ENCODE measurements at places on chromosomes 16 and 17. TPM values are rescaled to one million over a fixed set of nuclear protein-coding genes. Genes with fewer than 3 reads are reported as not detected.

GRCh38 chr16:78034530-78034929 lies 12.2 kb downstream of the CLEC3A start:
- DNase-seq, result no peak

GRCh38 chr17:37170881-37171425 lies 204.8 kb upstream of the C17orf78 start:
- DNase-seq, result no peak

DNA sequence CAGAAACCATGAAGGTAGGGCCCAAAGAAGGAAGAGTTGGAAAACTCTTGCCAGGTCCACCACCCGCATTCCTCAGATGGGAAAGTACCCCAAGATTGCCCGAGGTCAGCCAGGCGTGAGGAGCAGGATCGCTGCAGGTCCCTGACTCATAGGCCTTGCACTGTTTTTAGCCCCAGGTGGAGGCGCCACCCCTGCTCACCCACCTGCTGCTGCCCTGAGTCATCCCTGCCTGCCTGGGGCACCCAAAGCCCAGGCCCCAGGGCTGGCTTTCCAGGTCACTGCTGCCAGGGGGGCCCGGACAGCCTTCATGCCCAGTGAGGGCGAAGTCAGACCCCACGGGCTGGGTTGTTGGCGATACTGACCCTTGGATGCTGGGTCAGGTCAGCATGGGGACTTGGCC lies 100.9 kb downstream of the AMFR start:
- peak; percentile 57 for DNase-seq

- DNase-seq, result no peak
Observed at GRCh38 chr16:87945351-87946042, 5.7 kb upstream of the BANP start.

- DNase-seq, result peak; percentile 56
Observed at GRCh38 chr17:38579934-38580333, 25.8 kb downstream of the SRCIN1 start.

DNA sequence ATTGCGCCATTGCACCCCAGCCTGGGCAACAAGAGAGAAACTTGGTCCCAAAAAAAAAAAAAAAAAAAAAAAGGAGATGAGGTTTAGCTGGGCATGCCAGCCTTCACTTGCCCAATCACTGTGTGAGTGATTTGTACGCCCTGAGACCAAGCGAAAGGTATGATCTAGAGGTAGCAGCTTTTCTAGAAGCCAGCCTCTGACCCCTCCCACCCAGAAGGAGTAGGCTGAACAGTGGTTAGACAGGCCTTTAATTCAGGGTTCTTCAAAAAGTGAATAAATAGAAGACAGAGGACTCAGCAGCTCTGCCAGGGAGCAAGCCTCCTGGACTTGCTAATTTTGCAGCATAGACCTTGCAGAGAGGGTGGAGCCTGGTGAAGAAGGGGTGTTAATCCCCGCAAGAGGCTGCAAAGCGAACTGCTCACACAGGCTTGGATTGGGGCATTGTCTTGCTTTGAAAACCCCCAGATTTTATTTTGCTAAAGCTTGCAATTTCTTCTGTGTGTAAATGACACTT lies 7.1 kb upstream of the CYTH1 start:
- DNase-seq, result no peak

DNA sequence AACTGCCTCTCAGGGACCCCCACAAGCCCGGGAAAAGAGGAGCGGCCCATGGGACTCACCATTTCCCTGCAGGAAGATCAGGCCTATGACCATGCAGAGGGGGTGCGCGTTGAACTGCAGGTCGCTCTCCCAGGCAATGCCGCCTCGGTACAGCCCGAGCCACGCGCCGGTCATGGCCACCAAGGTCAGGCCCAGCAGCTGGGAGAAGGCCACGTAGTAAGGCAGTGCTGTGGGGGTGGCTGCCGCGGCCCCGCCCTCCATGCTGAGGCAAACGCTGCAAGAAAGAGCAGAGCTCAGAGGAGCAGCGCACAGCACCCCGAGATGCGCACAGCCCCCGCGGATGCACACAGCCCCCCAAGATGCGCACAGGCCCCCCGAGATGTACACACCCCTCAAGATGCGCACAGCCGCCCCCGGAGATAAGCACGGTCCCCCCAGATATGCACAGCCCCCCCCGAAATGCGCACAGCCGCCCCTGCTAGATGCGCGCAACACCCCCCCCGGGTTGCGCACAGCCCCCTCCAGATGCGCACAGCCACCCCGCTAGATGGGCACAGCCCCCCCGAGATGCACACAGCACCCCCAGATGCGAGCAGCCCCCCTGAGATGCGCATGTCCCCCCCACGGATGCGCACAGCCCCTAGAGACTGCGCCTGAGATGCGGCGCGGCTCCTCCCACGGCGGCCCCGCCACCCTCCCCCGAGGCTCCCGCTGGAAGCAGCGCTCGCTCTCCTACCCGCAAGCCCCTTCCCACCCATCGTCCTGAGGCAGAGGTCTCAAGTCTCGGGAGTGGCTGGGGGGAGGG lies 8.6 kb downstream of the CYB561 start:
- DNase-seq, result no peak

DNA sequence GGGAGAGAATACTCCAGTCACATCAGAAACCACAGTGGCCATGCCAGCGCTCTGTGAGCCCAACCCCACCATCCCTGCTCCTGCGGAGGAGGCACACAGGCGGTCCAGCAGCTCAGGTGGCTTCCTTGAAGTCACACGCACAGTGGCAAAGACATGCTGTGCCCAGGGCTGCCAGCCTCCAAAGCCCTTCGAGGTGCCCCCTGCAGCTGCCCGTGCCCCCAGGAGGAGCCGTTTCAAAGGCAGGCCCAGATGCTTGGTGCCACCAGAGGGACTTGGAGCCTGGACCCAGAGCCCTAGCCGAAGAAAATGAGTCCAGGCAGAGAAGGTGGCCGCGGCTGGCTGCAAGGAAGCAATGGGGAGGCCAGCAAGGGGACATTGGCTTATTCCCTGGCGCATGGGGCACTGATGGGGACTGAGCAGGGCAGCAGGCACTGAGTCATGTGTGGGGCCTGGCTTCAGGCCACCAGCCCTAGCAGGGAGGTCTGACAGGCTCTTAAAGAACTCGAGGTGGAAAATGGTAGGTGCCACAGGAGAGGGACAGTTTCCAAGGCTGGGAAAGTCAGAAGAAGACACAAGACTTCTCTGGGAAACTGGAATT lies 17.2 kb upstream of the CACNG1 start:
- DNase-seq, result peak; percentile 41

- no peak for DNase-seq
Observed at GRCh38 chr16:77732241-77732946, 10.1 kb downstream of the NUDT7 start.

DNA sequence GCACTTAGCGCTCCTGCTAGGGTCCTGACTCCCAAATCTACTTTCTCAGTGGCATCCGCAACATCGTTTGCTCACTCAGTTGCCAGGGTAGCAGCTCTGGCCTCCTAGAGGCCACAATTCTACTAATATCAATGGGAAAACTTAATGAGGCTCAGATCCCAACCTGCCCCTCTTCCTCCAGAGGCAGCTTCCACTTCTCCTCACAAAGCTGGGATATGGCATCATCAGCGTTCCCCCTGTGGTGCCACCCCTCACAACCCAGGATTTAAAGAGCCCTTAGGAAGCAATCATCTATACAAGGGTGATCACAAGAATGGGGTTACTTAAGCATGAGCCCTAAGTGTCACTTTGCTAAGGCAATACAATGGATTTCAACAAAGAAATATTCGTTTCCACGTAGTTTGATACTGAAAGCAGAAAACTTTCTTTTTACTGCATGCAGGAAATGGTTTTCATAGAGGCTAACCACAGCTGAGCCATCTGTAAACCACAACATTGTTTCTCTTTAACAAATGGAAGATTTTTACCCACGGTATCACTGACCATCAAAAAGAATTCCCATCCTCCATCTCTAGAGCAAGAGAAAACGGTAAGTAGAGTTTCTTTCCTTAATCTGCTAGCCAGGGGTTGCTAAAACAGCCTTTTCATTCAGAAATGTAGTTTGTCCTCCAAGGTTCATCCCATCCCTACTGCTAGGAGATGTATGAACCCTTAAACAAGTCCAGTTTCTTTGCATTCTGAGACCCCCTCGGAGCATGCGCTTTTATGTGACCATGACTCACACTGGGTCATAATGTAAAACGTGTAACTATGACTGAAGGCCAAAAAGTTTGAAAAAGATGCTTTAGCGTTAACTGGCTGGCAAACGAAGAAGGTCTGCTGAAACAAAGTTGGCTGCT lies 68.3 kb upstream of the BCAR1 start:
- peak; percentile 84 for DNase-seq

DNA sequence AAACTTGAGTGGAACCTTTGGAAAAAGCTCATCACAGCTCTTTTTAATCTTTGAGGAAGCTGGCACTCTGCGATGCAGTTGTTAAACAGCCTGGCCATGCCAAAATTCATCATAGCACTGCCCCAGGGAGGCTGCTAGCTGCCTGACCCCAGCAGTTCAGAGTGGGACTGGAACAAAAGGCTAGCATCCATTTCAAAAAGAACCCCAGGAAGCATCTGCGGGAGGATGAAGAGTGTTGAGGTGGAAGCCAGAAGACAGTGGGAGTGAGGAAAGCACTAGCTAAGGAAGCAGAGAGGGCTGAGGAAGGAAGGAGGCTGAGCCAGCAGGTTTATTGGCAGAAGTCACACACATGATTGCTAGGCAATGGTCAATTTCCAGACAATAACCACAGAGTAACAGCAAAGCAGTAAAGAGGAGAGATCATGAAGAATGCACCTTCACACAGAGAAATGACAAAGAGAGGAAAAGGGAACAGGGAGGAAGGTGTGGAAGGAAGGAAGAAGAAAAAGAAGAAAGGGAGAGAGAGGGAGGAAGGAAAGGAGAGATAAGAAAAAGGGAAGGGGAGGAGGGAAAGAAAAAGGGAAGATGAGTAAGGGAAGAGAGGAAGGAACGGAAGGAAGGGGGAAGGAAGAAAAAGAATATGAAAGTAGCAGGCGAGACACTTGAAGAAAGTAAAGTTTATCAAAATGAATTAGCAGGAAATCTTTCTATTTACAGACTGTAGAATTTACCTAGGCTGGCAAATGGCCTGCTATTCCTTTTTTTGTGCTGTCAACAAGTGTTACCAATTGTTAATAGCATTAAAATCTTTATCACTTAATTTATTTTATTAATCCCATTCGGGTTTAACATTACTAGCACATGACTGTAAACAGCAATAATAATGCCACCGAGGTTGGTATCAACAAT lies 270.0 kb upstream of the PSMD7 start:
- DNase-seq, result no peak

GRCh38 chr17:67239597-67239996 lies 5.4 kb downstream of the HELZ start:
- no peak for DNase-seq

GRCh38 chr16:72876221-72876620 lies 171.7 kb downstream of the ZFHX3 start:
- peak; percentile 90 for DNase-seq

DNA sequence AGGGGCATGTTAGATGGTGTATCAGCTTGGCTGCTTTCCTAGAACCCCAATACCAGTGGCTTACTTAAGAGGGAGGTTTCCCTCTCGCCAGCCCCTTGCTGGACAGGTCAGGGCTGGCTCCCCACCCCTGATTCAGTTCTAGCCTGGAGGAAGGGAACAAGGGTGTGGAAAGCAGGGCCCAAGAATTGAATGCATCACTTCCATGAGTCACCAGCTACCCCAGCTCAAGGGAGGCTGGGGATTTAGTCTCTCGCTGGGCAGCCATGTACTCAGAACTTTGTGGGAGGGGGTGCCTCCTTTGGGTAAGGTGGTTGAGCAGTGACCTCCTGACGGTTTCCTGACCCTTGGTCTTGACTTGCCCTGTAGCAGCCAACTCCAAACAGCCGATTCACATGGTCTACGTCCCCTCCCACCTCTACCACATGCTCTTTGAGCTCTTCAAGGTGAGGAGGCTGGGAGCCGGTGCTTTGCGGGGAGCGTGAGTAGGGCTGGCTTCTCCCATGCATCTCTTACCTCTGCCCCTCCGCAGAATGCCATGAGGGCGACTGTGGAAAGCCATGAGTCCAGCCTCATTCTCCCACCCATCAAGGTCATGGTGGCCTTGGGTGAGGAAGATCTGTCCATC lies 12.8 kb downstream of the PDK2 start:
- DNase-seq, result peak; percentile 72

DNA sequence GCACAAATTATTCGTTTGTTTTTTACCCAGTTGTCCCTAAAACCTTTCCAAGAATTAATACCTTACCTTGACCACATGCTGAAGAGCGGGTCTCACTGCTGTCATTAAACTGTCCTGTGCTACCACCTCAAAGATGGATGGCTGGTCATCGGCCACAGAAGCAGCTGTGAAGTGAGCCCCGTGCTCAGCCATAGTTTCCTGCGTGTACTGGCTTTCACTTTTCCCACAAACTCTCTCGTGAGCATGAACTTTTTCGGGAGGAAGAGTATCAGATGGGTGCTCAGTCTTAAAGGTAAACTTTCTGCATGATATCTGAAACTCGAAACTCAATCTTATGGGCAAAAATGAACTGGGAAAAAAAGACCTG lies 558 bp downstream of the PEX12 start:
- DNase-seq, result no peak

DNA sequence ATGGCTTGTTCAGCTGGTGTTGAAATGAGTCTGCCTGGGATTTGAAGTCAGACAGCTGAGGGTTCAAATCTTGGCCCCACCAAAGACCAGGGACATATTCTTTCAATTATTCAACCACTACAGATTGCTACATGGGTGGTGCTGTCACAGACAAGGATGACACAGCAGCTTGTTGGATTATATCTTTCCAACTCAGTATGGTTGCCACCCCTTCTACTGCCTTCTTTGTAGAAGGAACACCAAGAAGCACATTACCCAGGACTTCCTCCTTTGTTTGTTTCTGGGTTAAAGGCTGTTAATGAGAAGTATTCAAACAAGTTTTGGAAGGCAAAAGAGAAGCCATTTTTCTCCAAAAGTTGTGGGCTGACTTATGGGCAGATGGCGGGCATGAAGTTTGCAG lies 78.6 kb downstream of the COPRS start:
- DNase-seq, result no peak

GRCh38 chr17:70114405-70114804 lies 39.4 kb downstream of the KCNJ16 start:
- DNase-seq, result no peak

GRCh38 chr17:42197564-42198156 lies 3.4 kb upstream of the GHDC start:
- DNase-seq, result no peak

- no peak for DNase-seq
Observed at GRCh38 chr16:11310997-11311561, 29.9 kb upstream of the PRM1 start.

DNA sequence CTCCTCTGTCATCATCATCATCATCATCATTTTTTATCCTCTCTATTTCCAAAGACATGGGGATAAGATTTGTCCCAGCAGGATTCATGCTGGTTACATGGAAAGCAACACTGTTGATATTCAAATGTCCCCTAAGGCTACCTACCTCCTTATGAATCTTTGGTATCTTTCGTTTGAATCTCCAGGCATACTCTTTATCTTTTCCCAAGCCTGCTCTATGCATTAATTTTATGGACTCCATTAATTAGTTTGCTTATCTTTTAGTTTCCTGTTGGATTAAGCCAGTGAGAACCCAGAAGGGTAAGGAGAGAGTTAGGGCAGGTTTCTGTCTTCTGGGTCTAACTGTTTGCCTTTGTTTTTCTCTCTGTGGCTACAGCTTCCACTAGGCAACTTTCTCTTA lies 129.6 kb upstream of the GOT2 start:
- no peak for DNase-seq

- DNase-seq, result no peak
Observed at GRCh38 chr16:48323783-48324775, 61.1 kb downstream of the SIAH1 start.

GRCh38 chr16:14436401-14436955 lies 193.6 kb downstream of the PARN start:
- DNase-seq, result peak; percentile 37

The MARCHF10 gene
- total RNA-seq, result not detected

The KRT33A gene
- total RNA-seq, result not detected

The SLC35G3 gene
- total RNA-seq, result not detected

The NFAT5 gene
- 11.1 TPM for total RNA-seq

The MIEF2 gene
- 19.4 TPM for total RNA-seq

The RHBDL1 gene
- total RNA-seq, result 2.8 TPM

The NPIPB2 gene
- not detected for total RNA-seq

The FOXN1 gene
- not detected for total RNA-seq
